MM.1S (cell line): ENCODE measurements at places on chromosomes 4 and X.

DNA sequence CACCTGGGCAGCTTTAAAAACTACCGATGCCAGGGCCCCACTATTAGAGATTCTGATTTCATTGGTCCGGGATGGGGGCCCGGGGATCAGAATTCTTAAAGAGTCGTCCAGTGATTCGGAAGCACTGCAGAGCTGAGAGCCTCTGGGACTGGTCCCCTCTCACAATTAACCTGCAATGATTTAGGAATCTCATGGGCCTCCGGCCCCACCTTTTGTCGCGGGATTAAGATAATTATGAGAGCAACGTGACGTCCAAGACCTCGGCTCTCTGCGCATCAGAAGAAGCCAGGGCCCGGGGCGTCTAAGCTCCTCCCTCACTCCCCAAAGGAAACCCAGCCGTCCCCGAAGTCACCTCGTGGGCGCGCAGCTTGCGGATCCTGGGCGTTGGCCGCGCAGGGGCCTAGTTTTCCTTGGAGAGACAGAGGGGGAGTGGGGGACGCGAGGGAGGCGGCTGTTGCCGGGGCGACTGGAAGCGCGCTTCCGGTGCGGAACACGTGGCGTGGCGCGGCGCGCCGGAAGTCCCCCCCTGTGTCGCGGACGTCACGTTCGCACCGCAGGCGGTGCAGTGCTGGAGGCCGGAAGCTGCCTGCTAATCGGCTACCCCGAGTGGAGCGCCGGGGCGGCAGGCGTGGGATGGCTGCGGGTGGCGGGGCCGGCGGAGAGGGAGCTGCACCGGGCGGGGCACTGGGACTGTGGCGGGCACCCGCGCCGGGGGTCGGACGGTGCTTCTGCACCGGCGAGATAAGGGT lies at the start of gene GEMIN8:
Gene GEMIN8, minus strand, starts transcription at position 468 of the 749 bp plus-strand sequence. CDS start 8,414 bp downstream, outside the sequence.
- no peaks in the 10 kb centered on the region for H3K27me3 ChIP-seq
- H3K4me3 ChIP-seq, result peak within 1 kb of the TSS; percentile 68
- H3K36me3 ChIP-seq, result no peaks in the 10 kb centered on the region
- peaks cover 16% of the 10 kb centered on the region for H3K4me1 ChIP-seq
- peak within 1 kb of the TSS; percentile 74 for H3K27ac ChIP-seq
- DNase-seq, result peak; percentile 80

GRCh38 chr4:15333692-15334633 lies 93.9 kb upstream of the C1QTNF7 start:
- no peaks in the 10 kb centered on the region for H3K4me1 ChIP-seq
- no peak overlapping the region for H3K27ac ChIP-seq
- no peaks in the 10 kb centered on the region for H3K27me3 ChIP-seq
- no peaks in the 10 kb centered on the region for H3K36me3 ChIP-seq
- no peak for DNase-seq
- no peak overlapping the region for H3K4me3 ChIP-seq

- no peaks in the 10 kb centered on the region for H3K36me3 ChIP-seq
- no peak overlapping the region for H3K4me3 ChIP-seq
- H3K27ac ChIP-seq, result no peak overlapping the region
- H3K27me3 ChIP-seq, result no peaks in the 10 kb centered on the region
- H3K4me1 ChIP-seq, result no peaks in the 10 kb centered on the region
Observed at GRCh38 chr4:26076000-26076587, 162.1 kb downstream of the SMIM20 start.

DNA sequence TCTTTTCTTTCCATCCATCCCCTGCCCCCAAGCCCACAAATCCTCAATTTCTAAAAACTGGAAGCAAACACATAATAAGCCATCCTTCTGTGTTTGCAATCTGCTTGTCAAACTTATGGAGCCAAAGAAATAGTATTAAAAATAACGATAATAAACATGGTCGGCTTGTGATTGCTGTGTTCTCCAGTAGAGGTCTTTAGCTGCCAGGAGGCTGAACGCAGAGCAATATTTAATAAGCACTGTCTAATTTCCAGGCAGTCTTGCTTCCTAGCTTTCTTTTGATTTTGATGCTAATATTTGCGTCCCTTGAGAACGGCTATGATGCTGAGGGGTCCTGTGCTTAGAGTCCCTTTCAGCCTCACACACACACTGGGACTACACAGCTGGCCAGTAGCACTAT lies 3.2 kb upstream of the HELT start:
- H3K27me3 ChIP-seq, result peaks cover 36% of the 10 kb centered on the region
- peaks cover 7% of the 10 kb centered on the region for H3K4me1 ChIP-seq
- DNase-seq, result no peak
- no peak overlapping the region for H3K4me3 ChIP-seq
- no peaks in the 10 kb centered on the region for H3K36me3 ChIP-seq
- no peak overlapping the region for H3K27ac ChIP-seq

DNA sequence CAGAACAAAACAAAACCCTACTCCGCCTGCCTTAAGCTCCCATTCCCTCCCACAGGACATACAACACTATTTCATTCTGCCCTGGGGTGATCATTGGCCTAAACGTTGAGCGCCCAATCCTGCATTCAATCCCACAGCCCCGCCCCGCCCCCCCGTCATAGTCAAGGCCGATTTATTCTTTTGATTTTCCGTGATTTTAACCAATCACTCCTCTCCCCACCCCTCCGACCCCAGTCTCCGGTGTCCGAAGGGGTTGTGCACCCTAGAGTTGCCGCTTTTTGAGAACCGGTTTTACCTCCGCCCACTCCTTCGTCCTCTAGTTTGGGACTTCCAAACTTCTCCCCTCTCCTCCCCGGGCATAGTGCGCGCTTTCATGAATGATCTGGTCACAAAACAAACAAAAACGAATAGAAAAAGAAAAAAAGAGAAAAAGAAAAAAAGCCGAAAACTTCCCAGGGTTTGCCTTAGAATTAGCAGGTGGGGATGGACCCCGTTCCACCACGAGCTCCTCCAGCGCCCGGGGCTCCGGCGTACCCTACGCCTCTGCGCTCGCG lies 446 bp upstream of the UBE2A start:
- peak overlapping the region; percentile 68 for H3K4me3 ChIP-seq
- peak overlapping the region; percentile 57; the same call in 1 of the 2 replicates for H3K27ac ChIP-seq
- no peaks in the 10 kb centered on the region for H3K36me3 ChIP-seq
- DNase-seq, result peak; percentile 7
- no peaks in the 10 kb centered on the region for H3K27me3 ChIP-seq

GRCh38 chrX:65696613-65697012 lies 29.2 kb downstream of the MSN start:
- peak; percentile 14 for DNase-seq
- no peaks in the 10 kb centered on the region for H3K27me3 ChIP-seq
- 0 out of 2 replicates have a peak overlapping the region, but pooled peaks have one; percentile 16 for H3K4me3 ChIP-seq
- H3K4me1 ChIP-seq, result peaks cover 69% of the 10 kb centered on the region
- no peaks in the 10 kb centered on the region for H3K36me3 ChIP-seq

DNA sequence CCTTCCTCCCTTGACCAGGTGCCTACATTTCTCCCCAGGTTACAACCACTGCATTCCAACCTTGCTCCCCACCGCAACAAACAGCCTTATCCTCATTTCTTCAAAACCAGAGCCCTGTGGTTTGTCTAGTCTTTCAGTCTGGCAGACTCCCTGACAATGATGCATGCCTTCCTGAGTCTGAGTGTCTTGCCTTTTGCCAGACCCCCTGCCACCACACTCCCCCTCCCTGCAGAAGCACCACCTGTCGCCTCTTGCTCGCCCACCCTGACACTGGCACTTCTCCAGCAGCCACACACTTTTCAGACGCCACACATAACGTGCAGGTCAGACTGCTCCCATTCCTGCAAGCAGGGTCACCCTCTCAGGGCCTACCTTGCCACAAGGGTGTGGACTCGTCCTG lies 349.2 kb upstream of the NOCT start:
- no peak overlapping the region for H3K4me3 ChIP-seq
- H3K27me3 ChIP-seq, result no peaks in the 10 kb centered on the region
- H3K36me3 ChIP-seq, result no peaks in the 10 kb centered on the region
- no peaks in the 10 kb centered on the region for H3K4me1 ChIP-seq

DNA sequence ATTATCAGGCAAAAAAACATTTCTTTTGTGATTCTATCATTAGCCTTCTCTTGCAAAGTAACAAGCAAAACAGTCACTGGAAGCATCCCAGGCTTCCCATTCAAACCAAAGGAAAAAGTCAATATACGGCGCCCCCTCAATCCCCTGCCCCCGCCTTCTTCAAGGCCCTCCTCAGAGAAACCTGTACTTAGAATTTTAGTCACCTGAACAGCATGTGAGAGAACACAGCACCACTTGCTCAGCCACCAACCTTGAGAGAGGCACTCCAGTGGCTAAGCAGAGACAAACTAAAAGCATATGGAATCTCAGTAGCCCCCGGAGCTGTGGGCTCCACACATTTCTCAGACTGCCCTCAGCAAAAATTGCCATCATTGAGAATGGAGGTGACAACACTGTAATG lies 25.2 kb downstream of the LEF1 start:
- no peak overlapping the region for H3K4me3 ChIP-seq
- DNase-seq, result no peak
- H3K27me3 ChIP-seq, result no peaks in the 10 kb centered on the region

DNA sequence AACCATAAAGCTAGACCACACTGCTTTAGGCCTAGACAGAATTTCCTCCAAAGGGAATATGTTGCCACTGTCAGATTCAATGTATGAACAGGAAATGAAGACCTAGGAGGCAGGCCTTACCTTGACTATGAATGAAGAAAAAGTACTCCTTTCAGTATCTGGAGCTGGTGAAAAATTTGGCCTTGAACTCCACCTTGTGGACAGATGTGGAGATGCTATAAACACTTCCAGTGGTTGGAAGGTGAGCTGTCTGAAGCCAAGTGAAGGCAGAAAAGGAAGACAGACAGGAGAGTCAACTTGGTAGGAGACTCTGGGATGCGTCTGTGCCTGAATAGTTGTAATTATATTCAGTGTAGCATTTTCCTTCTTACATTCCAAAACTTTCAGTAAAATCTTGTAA lies 17.2 kb downstream of the SPIN3 start:
- peak; percentile 73 for DNase-seq
- H3K36me3 ChIP-seq, result no peaks in the 10 kb centered on the region
- H3K4me1 ChIP-seq, result 0 out of 2 replicates have a peak, but pooled peaks cover 2% of the 10 kb centered on the region
- H3K27ac ChIP-seq, result no peak overlapping the region

DNA sequence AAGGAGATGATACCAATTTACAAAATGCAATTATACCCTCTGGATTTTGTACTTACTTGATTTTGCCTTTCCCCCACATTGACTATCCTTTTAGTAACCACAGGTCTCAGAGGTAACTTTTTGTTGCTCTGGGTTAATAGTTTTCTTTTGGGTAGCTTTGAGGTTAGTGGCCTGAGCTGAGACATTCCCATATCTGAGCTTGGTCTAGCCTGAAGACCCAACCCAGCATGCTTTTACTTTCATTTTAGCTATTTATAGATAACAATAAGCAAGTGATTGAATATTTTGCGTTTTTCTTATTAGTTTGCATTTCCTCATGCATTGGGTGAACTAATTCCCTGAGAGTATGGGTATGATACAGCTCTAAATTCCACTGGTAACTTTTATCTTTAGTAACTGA lies 11.8 kb downstream of the HTN1 start:
- no peaks in the 10 kb centered on the region for H3K27me3 ChIP-seq
- peak overlapping the region; percentile 17; the same call in 1 of the 2 replicates for H3K4me3 ChIP-seq
- no peak overlapping the region for H3K27ac ChIP-seq
- H3K4me1 ChIP-seq, result peaks cover 11% of the 10 kb centered on the region
- DNase-seq, result peak; percentile 75

- H3K27ac ChIP-seq, result no peak overlapping the region
- DNase-seq, result no peak
- no peaks in the 10 kb centered on the region for H3K4me1 ChIP-seq
- no peaks in the 10 kb centered on the region for H3K27me3 ChIP-seq
Observed at GRCh38 chr4:84218031-84218430, 281.1 kb downstream of the NKX6-1 start.

DNA sequence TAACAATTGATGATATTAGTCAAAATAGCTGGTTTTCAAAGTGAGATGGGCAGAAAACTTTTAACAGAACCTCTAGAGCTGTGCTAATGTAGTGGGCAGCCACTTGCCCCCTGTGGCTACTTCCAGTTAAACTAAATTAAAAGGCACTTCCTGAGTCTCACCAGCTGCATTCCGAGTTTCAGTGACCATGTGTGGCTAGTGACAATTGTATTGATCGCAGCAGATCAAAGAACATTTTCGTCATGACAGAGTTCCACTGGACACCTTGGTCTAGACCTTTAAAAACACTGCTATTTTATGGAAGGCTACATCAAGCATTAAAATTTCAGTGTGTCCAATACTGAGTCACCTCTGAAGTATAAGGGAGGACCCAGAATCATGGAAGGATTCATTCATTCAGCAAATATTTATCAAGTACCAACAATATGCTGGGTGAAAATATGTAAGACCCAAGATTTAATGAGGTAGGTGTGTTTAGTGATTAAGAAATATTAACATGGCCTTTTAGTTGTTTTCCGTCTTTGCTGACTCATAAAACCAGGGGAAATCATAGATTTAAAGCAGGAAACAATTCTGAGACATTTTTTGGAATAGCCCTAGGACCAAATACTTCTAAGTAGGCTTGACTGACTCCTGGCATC lies 5.1 kb upstream of the FAT1 start:
- DNase-seq, result no peak
- no peak overlapping the region for H3K4me3 ChIP-seq
- H3K4me1 ChIP-seq, result no peaks in the 10 kb centered on the region
- no peaks in the 10 kb centered on the region for H3K27me3 ChIP-seq
- no peaks in the 10 kb centered on the region for H3K36me3 ChIP-seq

DNA sequence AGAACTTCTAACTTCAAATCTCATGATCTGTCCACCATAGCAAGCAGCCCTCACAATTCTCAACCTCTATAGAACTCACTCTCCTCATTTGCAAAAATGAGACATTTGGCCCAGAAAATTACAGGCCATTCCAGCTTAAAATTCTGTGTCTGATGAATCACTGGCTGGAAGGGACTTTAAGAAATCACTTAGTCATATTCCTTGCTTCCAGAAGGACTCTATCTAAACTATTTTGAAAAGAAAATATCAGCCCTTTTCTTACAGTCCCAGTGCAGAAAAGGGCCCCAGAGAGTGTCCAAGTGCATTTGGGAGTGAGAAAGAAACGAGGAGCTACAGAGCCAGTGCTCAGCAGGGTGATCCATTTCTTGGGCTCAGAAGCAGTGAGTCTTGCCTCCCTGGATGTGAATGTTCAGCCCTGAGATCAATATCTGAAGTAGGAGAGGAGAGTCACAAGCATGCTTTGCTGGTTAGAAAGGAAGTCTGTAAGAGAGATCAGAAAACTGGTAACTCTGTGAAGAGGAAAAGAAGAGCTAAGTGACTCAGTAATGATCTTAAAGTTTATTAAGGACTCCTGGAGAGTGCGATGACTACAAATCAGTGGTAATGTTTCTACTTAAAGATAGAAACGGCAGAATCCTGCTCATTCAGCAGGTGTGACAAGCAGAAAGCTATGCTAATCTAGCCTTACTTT lies 139.8 kb downstream of the PALLD start:
- no peak overlapping the region for H3K27ac ChIP-seq
- H3K4me3 ChIP-seq, result no peak overlapping the region
- DNase-seq, result no peak
- H3K4me1 ChIP-seq, result no peaks in the 10 kb centered on the region
- H3K27me3 ChIP-seq, result no peaks in the 10 kb centered on the region
